ENCODE measurements at places on chromosomes 2 and 18.

DNA sequence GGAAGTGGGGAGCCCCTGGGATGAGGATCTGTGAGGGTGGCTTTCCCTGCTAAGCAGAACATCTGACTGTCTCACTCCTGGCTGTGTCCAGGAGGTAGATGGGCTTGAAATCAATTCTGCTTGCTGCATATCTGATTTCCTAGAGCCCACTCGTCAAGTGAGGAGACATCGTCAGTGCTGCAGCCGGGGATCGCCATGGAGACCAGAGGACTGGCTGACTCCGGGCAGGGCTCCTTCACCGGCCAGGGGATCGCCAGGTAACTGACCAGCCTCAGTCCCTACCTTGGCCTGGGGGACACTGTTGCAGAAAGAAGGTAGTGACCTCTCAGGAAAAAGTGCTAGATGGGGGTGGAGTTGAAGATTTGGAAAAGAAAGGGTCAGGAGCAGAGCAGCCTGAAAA is 31.3 kb downstream of the CNGA3 start:
- H3K4me1 ChIP-seq, result peaks cover 57% of the 10 kb centered on the region
- no peak overlapping the region for H3K27ac ChIP-seq
- peak; percentile 22 for DNase-seq
- peaks cover 18% of the 10 kb centered on the region for H3K27me3 ChIP-seq
- no peaks in the 10 kb centered on the region for H3K36me3 ChIP-seq

GRCh38 chr18:65298422-65298821 is 452.4 kb upstream of the CDH7 start:
- no peaks in the 10 kb centered on the region for H3K36me3 ChIP-seq
- H3K27ac ChIP-seq, result no peak overlapping the region
- DNase-seq, result no peak
- H3K27me3 ChIP-seq, result peaks cover 3% of the 10 kb centered on the region
- no peak overlapping the region for H3K4me3 ChIP-seq

- H3K4me1 ChIP-seq, result no peaks in the 10 kb centered on the region
- DNase-seq, result no peak
- H3K4me3 ChIP-seq, result no peak overlapping the region
Measured at GRCh38 chr2:169464466-169464865, 14.8 kb upstream of the BBS5 start.

GRCh38 chr2:113973810-113974209 is 83.9 kb downstream of the ACTR3 start:
- no peak overlapping the region for H3K27ac ChIP-seq
- no peak overlapping the region for H3K4me3 ChIP-seq
- H3K4me1 ChIP-seq, result peaks cover 6% of the 10 kb centered on the region
- peaks cover 3% of the 10 kb centered on the region for H3K27me3 ChIP-seq

GRCh38 chr2:229431327-229431954 is 160.4 kb upstream of the PID1 start:
- no peaks in the 10 kb centered on the region for H3K4me1 ChIP-seq
- H3K36me3 ChIP-seq, result no peaks in the 10 kb centered on the region
- DNase-seq, result no peak

DNA sequence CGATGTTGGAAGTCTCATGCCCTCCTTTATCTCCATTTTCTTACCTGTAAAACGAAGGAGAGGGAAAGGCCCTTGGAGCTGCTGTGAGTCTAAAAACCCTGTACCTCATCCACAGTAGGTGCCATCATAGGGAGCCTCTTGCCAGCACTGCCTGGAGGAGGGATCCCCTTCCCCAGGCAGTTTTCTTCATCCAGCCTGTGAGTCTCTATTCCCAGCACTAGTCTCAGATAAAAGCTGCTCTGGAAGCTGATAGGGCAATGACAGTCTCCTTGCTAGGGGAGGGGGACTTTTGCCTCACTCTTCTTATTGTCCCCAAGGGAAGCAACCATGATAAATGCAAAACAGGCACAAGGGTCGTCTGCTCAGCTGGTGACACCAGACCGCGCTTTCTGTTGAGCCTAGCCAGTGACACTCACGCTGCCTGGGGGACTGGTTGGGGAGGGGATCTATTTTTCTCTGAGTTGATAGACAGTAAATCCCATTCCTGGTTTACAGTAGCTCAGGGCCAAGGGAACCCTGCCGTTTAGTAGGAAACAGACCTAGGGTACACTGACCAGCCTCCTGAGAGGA is 139.5 kb upstream of the NABP1 start:
- no peaks in the 10 kb centered on the region for H3K36me3 ChIP-seq
- H3K27ac ChIP-seq, result no peak overlapping the region
- peaks cover 28% of the 10 kb centered on the region for H3K4me1 ChIP-seq
- H3K27me3 ChIP-seq, result peaks cover 10% of the 10 kb centered on the region

DNA sequence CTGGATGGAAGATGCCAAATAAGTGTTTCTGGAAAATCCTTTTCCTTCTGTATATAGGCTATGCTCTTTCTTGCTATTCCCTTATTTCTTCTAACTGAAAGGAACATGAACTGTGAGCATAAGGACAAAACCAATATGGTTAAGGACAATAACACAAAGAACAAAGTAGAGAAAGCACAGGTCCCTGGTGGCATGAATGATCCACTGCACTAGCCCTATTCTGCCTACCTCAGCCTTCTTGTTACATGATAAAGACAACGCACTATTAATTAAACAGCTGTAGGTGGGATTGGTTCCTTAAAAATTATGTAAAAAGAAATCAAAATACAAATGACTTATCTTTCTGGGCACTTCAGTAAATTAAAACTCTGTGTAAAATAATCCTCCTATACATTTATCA is 1.9 kb upstream of the WDR75 start:
- H3K4me1 ChIP-seq, result peaks cover 17% of the 10 kb centered on the region
- no peaks in the 10 kb centered on the region for H3K36me3 ChIP-seq
- DNase-seq, result no peak
- H3K27me3 ChIP-seq, result peaks cover 14% of the 10 kb centered on the region

GRCh38 chr2:42944779-42945415 is 152.5 kb upstream of the HAAO start:
- DNase-seq, result no peak
- no peak overlapping the region for H3K4me3 ChIP-seq
- peaks cover 10% of the 10 kb centered on the region for H3K27me3 ChIP-seq
- H3K27ac ChIP-seq, result no peak overlapping the region

DNA sequence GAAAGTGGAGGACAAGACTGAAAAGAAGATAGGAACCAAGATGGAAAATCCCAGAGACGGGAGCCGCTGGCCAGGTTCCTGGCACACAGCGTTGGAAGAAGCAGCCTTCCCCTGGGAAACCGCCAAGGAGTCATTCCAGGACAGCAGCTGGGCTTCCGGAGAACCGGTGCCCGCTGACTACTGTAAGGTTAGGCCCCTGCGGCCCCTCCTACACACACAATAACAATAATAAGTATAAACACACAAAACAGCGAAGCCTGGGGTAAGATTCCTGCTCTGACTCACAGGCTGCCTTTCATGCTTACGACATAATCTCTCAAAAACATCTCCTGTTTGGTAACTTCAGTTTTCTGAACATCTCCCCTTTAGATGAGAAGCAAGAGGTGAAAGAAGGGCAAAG is 28.1 kb upstream of the MYCN start:
- H3K27me3 ChIP-seq, result no peaks in the 10 kb centered on the region
- DNase-seq, result no peak
- peaks cover 35% of the 10 kb centered on the region for H3K4me1 ChIP-seq

GRCh38 chr2:174383796-174384195 is 11.7 kb upstream of the SCRN3 start:
- no peak overlapping the region for H3K4me3 ChIP-seq
- H3K36me3 ChIP-seq, result peaks cover 64% of the 10 kb centered on the region
- no peaks in the 10 kb centered on the region for H3K4me1 ChIP-seq
- no peaks in the 10 kb centered on the region for H3K27me3 ChIP-seq
- DNase-seq, result no peak
- H3K27ac ChIP-seq, result no peak overlapping the region

- no peak for DNase-seq
- H3K27ac ChIP-seq, result no peak overlapping the region
- no peak overlapping the region for H3K4me3 ChIP-seq
- H3K36me3 ChIP-seq, result peaks cover 6% of the 10 kb centered on the region
Measured at GRCh38 chr18:74378179-74378682, 62.6 kb downstream of the C18orf63 start.

DNA sequence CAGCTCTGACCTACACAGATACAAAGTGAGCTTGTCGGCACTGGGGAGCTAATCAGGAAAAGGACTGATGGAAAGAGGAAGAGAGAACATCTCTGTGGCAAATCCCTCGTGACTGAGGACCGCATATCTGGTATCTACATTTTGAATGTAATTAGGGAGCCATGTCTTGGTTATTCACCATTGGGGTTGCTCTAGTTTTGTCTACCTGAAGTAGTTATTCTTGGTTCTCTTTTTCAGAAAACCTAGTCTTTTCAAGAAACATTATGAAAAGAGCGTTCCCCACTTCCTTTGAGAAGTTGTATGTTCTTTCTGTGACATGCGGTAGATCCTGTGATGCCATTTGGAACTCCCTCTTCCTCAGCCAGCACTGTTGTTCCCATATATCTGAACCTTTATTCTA is 104.4 kb downstream of the DOCK10 start:
- H3K27me3 ChIP-seq, result peaks cover 5% of the 10 kb centered on the region
- H3K4me1 ChIP-seq, result peaks cover 15% of the 10 kb centered on the region
- no peak for DNase-seq
- no peak overlapping the region for H3K27ac ChIP-seq

GRCh38 chr2:72837171-72837570 is 11.3 kb upstream of the EXOC6B start:
- peaks cover 11% of the 10 kb centered on the region for H3K27me3 ChIP-seq
- no peak for DNase-seq
- H3K36me3 ChIP-seq, result no peaks in the 10 kb centered on the region

DNA sequence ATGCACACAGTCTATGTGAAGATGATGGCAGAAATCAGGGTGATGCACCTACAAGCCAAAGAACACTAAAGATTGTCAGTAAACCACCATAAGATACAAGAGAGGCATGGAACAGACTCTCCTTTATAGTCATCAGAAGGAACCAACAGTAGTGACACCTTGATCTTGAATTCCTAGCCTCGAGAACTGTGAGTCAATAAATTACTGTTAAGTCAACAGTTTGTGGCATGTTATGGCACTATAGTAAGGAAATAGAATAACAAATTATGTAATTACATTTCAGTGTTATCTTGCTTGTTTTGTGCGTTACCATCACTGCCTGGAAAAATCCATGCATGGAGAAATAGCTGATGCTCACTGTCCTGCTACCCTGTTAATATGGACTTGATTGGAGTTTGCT is 110.2 kb upstream of the LRP1B start:
- no peaks in the 10 kb centered on the region for H3K27me3 ChIP-seq
- H3K36me3 ChIP-seq, result no peaks in the 10 kb centered on the region
- H3K4me1 ChIP-seq, result no peaks in the 10 kb centered on the region

GRCh38 chr18:33749834-33750233 is 171.8 kb downstream of the ASXL3 start:
- no peaks in the 10 kb centered on the region for H3K27me3 ChIP-seq
- no peak overlapping the region for H3K4me3 ChIP-seq
- peaks cover 6% of the 10 kb centered on the region for H3K4me1 ChIP-seq

DNA sequence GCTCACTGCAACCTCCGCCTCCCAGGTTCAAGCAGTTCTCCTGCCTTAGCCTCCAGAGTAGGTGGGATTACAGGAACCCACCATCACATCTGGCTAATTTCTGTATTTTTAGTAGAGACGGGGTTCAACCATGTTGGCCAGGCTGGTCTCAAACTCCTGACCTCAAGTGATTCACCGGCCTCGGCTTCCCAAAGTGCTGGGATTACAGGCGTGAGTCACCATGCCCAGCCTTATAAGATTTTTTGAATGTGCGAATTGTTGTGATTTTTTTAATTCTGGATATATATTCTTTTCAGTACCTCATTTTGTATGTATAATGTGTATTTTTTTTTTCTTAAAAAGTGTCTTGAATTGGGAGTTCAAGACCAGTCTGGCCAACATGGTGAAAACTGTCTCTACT is 42.0 kb upstream of the CCDC150 start:
- H3K27me3 ChIP-seq, result peaks cover 24% of the 10 kb centered on the region
- H3K4me3 ChIP-seq, result no peak overlapping the region
- no peaks in the 10 kb centered on the region for H3K36me3 ChIP-seq
- H3K4me1 ChIP-seq, result peaks cover 27% of the 10 kb centered on the region

DNA sequence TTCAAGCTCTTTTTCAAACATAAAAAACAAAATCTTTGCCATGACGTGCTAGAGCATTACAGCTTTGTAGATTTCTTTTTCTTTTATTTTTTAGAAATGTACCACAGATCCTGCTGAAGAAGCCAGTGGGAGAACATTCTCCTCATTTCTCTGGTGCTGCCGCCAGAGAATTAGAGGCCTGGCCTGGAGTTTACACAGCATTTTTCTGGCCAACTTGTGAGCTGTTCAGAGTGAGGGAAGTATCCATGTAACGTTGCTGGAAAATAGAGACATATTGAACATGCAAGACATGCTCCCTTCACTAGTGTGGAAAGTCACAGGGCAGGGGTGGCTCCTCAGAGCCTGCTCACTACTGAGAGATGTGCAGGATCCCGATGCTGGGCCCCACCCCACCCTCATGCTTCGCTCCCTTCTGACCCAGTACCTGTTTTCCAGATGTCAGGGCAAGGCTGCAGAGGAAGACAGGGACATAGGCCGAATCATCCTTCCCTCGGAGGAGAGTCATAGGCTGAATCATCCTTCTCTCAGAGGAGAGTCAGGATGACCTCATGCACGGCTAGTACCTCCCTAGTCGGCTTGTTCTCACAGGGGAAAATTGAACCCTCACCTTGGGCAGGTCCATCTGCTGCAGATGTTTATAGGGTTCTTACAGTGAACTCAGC is 298.5 kb downstream of the INSIG2 start:
- DNase-seq, result no peak
- peaks cover 3% of the 10 kb centered on the region for H3K27me3 ChIP-seq
- H3K36me3 ChIP-seq, result peaks cover 10% of the 10 kb centered on the region
- peaks cover 3% of the 10 kb centered on the region for H3K4me1 ChIP-seq
- no peak overlapping the region for H3K4me3 ChIP-seq

- H3K4me1 ChIP-seq, result peaks cover 16% of the 10 kb centered on the region
- no peaks in the 10 kb centered on the region for H3K36me3 ChIP-seq
- no peak overlapping the region for H3K27ac ChIP-seq
- DNase-seq, result no peak
Measured at GRCh38 chr2:207480521-207481040, 49.2 kb upstream of the CREB1 start.

GRCh38 chr2:200318940-200319435 is 12.5 kb downstream of the SPATS2L start:
- no peaks in the 10 kb centered on the region for H3K36me3 ChIP-seq
- DNase-seq, result no peak
- no peak overlapping the region for H3K4me3 ChIP-seq
- peaks cover 17% of the 10 kb centered on the region for H3K4me1 ChIP-seq
- H3K27ac ChIP-seq, result no peak overlapping the region

DNA sequence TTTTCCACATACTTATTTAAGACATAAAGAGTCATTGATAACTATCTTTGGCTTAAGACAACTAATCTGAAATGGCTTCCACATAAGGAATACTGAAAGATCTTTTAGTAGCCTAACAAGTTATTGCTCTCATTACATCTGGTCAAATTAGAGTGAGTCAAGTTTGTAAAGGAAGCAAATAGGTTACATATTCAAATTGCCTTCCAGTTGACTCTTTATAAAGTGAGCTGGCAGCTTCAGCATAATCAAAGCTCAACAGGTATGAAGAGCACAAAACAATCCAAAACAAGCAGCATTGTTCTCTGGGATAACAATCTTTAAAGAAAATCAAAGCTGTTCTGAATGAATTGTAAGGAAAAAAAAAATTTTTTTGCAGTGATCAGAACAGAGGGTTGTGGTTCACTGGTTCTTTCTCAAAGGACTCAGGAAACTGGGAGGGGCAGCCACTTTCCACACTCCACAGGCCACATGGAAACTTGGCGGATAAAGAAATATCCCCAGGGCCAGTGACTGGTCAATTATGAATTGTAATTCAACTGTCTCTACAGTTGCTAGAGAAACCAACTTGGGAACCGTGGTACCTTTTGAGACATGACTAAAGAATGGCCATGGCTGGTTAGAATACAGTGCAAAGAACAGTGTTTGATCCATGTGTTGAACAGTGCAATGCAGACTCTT is 369.3 kb upstream of the KCNH7 start:
- H3K4me3 ChIP-seq, result no peak overlapping the region
- H3K27ac ChIP-seq, result no peak overlapping the region
- H3K36me3 ChIP-seq, result no peaks in the 10 kb centered on the region
- no peaks in the 10 kb centered on the region for H3K4me1 ChIP-seq

Measured in nephron progenitor cell (in vitro differentiated cells).